T-helper 9 cell (primary cell): ENCODE measurements at places on chromosomes 16 and 17.

GRCh38 chr17:13813347-13814240 lies 211.9 kb upstream of the HS3ST3A1 start:
- no peak for DNase-seq

- no peak for DNase-seq
These were observed 55.6 kb downstream of the CYLD start for GRCh38 chr16:50797456-50797855.

- DNase-seq = no peak
These were observed 86.0 kb downstream of the AIPL1 start for GRCh38 chr17:6348891-6349290.

- DNase-seq = no peak
These were observed 15.9 kb downstream of the ANKRD40 start for GRCh38 chr17:50691550-50692447.

- no peak for DNase-seq
These were observed 125.2 kb upstream of the SDK2 start for GRCh38 chr17:73769479-73769878.

- peak; percentile 19 for DNase-seq
These were observed 528 bp downstream of the HAGHL start for GRCh38 chr16:727291-727977.

GRCh38 chr17:82831041-82831817 lies 8.6 kb downstream of the ZNF750 start:
- no peak for DNase-seq

- DNase-seq = peak; percentile 85
These were observed at the start of gene YPEL3 for GRCh38 chr16:30096105-30096861. Gene YPEL3, minus strand, starts transcription at chr16:30096213. Its CDS starts 731 bp downstream, at chr16:30095482.

GRCh38 chr17:59381716-59382570 lies 50.5 kb downstream of the YPEL2 start:
- DNase-seq = no peak

GRCh38 chr17:67931227-67931626 lies 65.0 kb downstream of the C17orf58 start:
- DNase-seq = no peak

GRCh38 chr17:10295728-10296343 lies 77.0 kb downstream of the MYH13 start:
- DNase-seq = no peak

DNA sequence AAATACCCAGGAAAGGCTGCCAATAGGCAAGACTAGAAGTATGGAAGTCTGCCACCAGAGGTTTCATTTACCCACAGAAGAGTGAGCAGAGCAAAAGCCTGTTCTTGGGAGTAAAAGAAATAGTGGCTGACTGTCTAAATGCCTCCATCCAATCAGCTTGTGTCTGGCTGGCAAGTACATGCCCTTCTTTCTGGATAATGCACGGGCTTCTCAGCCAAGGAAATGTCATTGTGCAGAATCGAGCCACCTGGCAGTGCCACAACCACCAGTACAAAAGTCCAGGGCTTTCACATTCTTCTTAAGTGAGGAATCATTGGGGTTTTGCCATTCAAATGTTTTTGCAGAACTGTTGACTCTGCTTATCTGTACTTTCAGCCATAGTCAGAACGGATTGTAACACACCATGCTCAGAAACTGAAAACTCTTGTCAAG lies 10.1 kb upstream of the ERCC4 start:
- no peak for DNase-seq

GRCh38 chr16:51763072-51763661 lies 612.1 kb upstream of the SALL1 start:
- DNase-seq = no peak

GRCh38 chr16:57759541-57760356 lies 24.2 kb downstream of the KATNB1 start:
- DNase-seq = no peak

- no peak for DNase-seq
These were observed 145.6 kb upstream of the CHMP6 start for GRCh38 chr17:80845863-80846671.

GRCh38 chr17:38320482-38320881 lies 23.3 kb downstream of the GPR179 start:
- no peak for DNase-seq

GRCh38 chr17:79393358-79394052 lies 217.3 kb downstream of the RBFOX3 start:
- DNase-seq = peak; percentile 62

GRCh38 chr17:17127730-17128291 lies 78.3 kb downstream of the PLD6 start:
- no peak for DNase-seq
